ENCODE measurements at places on chromosomes 1 and 21.

DNA sequence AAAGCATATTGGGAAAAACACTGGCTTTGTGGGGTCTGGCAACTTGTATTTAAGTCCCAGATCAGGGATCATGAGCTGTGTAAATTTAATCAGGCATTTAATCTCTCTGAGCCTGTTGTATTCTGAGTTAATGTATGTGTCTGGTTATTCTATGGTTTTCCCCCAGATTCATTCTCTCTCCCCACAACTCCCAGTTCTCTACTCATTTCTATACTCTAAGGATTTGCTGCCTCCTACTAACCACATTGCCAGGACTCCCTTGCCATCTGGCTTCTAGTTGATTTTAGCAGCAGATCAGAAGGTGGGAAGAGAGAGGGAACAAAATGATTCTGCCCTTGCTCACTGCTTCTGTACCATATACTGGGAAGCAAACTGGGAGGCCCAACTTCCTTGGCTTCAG is 31.4 kb upstream of the S1PR1 start:
- no peak for DNase-seq

DNA sequence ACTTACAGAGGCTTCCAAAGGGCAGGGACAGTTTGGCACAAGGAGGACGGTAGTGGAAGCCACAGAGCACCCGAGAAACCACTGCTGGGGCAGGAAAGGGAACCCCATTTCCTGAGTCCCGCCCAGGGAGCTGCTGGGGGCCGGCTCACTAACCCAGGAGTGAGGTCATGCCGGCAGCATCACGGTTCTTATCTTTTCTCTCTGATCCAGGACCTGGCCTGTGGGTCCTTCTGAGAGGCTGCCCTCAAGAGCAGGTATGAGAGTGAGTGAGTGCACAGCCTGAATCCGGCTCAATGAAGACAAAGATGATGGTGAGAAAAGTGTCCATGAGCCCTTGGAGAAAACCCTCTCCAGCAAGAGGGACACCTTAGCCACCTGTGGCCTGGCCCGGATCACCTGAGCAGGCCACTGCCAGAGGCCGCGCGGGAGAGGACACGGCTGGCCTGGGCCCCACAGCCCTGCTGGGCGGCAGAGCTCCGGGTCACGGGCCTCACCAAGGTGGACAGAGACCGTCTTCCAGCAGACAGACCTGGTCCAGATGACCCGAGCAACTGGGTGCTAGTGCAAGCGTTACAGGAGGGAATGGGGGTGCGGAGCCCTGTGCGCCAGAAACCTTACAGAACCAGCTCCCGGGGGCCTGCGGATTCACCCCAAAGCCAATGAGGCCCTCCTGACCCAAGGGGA is 94.9 kb downstream of the RIPK4 start:
- DNase-seq = no peak

- DNase-seq = no peak
Observed at GRCh38 chr21:46081862-46082712, 15.8 kb upstream of the COL6A2 start.

DNA sequence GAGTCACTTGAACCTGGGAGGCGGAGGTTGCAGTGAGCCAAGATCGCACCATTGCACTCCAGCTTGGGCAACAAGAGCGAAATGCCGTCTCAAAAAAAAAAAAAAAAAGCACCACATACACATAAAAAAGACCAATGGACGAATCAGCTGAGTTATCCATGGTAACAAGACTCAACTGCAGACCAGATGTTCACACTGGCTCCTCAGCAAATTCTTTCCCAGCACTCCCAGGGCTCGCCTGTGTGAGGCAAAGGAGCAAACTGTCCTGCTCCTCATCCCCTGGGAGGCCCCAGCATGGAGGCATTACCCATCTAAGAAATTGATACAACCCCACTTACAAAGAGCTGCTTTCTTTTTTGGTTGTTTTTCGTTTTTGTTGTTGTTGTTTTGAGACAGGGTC is 3.1 kb downstream of the TMEM234 start:
- no peak for DNase-seq

- DNase-seq = no peak
Observed at GRCh38 chr1:230972855-230973271, 5.8 kb downstream of the TTC13 start.

- no peak for DNase-seq
Observed at GRCh38 chr1:174964972-174965361, 34.8 kb upstream of the CACYBP start.

GRCh38 chr1:91007827-91008226 is 14.0 kb downstream of the ZNF644 start:
- no peak for DNase-seq

DNA sequence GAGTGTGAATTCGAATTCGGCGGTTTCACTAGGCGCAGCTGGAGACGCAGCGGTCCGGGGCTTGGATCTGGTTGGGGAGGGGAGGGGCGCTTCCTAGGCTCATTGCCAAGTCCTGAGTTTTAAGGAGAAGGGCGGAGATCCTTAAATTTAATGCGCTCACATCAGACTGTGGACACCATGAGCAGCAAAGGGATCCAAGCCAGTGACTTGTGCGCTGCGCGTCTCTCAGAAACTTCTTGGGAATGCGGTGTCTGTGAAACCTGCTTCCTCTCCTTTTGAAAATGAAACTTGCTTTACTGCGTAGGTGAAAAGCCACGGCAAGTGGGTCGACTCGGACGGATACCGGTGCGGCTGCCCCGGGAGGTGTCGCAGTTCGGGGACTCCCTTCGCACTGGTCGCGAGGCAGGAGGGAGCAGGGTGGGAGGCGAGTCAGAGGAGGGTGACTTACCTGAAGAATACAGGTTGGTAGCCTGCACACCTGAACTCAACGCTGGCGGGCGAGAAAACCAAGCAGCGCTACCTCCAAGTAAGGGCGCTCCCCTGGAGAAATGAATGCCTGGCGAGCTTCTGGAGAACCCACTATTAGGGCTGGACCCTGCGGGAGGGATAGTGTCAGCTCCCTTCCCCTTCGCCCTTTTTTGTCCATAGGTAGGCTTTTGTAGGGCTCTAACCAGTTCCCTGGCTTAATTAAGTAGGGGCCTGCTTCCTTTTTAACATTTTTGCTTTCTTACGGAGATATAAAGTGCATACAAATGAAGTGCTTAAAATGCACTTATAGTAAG is 992 bp downstream of the TENT5C start:
- no peak for DNase-seq

GRCh38 chr1:223228201-223228600 is 85.2 kb upstream of the TLR5 start:
- DNase-seq = no peak

DNA sequence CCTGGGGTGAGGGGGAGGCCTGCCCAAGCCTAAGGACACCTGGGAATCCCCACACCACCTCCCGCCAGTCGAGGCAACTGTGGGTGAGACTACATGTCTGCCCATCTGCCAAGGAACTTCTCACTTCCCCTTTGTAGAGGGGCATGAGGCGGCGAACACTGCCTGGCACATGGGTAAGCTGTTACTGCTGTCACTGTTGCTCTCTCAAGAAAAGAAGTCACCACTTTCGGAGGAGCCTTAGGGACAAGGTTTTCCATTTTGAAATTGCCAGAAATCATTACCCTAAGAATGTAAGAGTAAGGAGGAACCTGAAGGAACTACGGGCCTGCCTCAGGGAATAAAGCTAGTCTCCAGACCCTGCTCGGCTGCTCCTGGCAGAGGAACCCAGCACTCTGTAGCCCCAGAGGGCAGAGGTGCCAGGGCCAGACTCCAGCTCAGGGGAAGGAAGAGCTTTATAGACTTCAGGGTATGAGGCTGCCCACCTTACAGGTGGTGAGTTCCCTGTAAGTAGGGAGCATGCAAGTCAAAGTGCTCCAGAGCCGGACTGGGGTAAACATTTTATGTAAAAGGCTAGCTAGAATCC is 23.3 kb downstream of the SLC2A1 start:
- DNase-seq = no peak

GRCh38 chr1:43004587-43005459 is 46.2 kb upstream of the SLC2A1 start:
- no peak for DNase-seq

DNA sequence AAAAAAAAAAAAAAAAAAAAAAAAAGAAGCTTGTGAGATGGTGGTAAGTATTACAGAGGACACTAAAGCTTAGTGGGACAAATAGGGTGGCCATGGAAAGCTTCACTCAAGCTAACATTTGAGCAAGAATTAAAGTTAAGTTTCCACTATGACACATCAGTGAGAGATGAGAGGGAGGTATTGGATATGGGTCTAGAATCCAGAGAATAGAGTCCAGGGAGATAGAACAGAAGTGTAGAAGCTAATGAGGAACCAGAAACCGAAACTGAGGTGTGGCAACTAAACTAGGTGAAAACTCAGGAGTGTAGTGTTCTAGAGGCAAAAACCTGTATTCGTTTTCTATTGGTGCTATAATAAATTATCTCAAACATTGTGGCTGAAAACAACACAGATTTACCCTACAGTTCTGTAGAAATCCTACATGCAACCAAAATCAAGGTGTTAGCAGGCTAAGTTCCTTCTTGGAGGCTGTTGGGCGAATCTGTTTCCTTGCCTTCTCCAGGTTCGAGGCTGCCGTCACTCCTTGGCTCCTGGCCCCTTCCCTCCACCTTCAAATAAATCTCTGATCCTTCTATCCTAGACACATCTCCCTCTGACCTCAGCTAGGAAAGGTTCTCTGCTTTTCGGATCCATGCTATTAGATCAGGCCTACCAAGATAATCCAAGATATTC is 36.2 kb downstream of the PTP4A2 start:
- no peak for DNase-seq

DNA sequence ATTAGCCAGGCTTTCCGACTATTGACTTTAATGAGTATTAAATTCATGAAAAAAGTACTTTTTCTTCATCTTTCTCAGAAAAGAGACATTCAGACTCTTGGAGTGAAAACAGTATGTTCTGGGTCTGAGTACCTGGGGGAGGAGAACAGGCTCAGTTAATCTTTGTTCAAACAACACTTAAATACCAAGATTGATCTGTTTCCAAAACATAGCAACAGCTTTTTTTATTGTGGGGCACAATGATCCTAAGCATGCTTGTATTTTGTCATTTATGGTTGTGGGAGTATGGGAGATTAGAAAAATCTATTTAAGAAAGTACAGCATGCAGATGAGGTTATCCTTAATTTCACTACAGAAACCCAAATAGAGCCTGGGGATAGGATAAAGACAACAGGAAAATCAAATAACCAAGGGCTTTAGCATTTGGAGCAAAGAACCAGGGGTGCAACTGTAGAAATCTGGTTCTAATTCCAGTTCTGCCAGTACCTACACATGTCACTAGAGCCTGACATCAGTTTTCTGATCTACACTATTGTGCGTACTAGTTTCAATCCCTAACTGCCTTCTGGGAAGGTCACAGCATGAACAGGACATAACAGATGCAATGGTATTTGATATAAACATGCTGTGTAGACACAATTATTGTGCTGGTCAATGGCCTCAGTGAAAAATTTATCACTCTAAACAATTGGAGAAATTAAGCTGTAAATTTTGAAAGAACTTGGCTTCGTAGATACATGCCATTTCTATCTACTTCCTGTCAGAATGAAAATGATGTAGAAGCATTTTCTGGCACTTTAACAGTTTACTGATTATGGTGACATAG is 91.2 kb downstream of the KCNK1 start:
- DNase-seq = no peak

GRCh38 chr1:101188331-101188730 is 48.5 kb upstream of the S1PR1 start:
- DNase-seq = no peak

- DNase-seq = no peak
Observed at GRCh38 chr1:8578936-8579335, 238.5 kb downstream of the RERE start.

DNA sequence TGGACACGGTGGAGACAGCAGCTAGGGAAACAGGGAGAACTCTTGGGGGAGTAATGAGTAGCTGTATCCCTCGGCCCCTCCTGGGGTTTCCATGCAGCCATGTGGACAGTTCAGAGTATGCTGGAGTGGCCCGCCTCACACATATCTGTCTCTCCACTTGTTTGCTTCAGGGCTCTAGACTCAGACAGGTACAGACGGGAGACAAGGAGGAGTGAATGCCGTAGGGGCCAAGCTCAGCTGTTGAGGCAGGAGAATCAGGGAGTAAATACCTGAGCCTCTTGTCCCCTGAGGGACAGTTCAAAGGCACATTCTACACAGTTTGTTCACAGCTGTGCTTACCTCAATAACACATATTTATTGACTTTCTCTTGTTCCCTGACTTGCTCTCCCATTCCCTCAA is 7.7 kb upstream of the PTGFRN start:
- DNase-seq = no peak

- no peak for DNase-seq
Observed at GRCh38 chr21:44072111-44072510, 35.1 kb upstream of the PWP2 start.

- no peak for DNase-seq
Observed at GRCh38 chr1:203065986-203066385, 19.8 kb downstream of the MYOG start.

DNA sequence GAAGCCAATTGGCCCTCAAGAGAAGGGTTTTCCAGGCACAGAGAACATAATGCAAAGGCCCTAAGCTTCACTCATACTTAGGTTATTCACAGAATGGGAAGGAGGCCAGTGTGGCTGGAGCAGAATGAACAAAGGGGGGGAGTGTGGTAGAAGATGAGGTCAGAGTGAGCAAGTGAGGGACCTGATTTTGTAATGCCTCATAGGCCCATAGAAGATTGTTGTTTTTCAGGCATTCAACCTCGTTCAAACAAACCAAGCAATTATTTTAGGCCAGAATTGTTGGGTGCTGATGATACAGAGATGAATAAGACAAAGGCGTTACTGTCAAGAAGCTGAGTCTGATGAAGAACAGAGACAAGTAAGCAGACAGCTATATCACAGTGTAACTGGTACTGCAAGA is 54.5 kb upstream of the RAP1A start:
- no peak for DNase-seq

- no peak for DNase-seq
Observed at GRCh38 chr1:28509705-28510272, 3.9 kb downstream of the RCC1 start.

DNA sequence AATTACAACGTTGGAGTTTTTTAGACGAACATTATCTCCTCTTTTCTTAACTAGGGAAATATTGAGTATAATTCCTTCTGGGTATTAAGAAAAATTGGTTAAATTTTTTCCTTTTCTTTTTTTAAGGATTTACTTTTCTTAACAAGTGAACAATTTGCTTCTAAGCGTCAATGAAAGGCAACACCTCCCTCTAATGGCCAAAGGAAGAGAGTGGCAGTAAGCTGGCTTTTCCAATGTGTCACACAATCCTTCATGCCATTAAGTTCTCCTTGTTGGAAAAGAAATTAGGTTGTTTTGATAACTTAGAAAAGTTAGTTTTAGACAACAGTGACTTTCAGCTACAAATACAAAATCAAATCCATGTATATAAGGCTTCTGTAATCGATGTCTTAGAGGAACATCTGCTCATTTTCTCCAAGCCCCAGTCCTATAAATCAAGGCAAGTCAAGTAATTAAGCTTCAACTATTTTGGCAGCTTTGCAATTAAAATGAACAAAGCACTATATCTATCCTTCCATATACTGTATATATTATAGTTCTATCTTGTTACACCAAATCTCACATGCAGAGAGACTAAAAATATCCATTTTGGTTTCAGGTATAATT is 62.8 kb downstream of the EDEM3 start:
- DNase-seq = peak; percentile 18

- DNase-seq = no peak
Observed at GRCh38 chr1:56910441-56910985, 55.3 kb downstream of the C8B start.

- no peak for DNase-seq
Observed at GRCh38 chr1:246591504-246591903, 25.2 kb downstream of the CNST start.

GRCh38 chr1:236144033-236144432 is 1.7 kb downstream of the GPR137B start:
- no peak for DNase-seq

- DNase-seq = no peak
Observed at GRCh38 chr1:234655328-234656069, 45.5 kb upstream of the IRF2BP2 start.

Data from WERI-Rb-1 (cell line).